Left kidney (tissue), 8 donors: ENCODE measurements at places on chromosomes 16 and 17. TPM values are rescaled to one million over a fixed set of nuclear protein-coding genes. Genes with fewer than 3 reads are reported as not detected.

- peak; percentile 91 for DNase-seq
These were observed 122.3 kb upstream of the CIBAR2 start for GRCh38 chr16:85234310-85235204.

- DNase-seq = no peak
These were observed 5.9 kb upstream of the AATK start for GRCh38 chr17:81171941-81172340.

PDPR gene
- polyA plus RNA-seq = 66.2 TPM

DNA sequence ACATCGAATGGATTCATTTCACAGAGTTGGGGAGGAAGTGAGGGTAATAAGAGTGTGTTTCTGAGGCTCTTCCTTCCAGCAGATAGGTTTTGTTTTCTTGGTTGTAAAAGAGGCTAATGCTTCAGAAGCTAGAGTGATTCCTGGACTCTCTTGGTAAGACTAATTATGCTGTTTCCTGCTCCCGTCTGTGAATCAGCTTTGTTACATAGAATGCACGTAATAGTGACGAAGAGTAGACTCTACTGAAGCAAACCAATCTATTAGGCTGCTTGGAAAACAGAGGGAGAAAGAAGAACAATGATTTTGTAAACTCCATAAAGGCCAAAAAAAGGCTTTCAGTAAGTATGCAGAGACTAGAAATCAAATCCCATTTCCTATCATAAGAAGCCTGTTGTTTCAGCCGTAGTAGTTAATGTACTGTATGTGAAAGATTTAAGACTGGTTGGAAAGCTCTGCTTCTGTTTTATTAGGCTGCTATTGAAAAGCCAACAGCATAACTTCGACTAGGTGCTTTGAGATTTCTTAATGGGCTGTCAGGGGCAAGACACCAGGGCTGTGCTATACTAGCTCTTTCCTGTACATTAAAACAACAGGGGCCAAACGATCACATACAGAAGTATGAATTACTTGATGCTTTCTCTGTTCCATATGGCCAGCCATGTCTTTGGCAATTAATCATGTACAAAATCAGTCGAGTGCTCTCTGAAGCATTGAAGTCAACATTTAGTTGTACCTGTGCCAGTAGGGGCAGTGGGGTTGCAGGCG, 219.0 kb downstream of the FTO start:
- DNase-seq = peak; percentile 66
